AG09319 (cell line): ENCODE measurements at places on chromosomes 12 and 14.

DNA sequence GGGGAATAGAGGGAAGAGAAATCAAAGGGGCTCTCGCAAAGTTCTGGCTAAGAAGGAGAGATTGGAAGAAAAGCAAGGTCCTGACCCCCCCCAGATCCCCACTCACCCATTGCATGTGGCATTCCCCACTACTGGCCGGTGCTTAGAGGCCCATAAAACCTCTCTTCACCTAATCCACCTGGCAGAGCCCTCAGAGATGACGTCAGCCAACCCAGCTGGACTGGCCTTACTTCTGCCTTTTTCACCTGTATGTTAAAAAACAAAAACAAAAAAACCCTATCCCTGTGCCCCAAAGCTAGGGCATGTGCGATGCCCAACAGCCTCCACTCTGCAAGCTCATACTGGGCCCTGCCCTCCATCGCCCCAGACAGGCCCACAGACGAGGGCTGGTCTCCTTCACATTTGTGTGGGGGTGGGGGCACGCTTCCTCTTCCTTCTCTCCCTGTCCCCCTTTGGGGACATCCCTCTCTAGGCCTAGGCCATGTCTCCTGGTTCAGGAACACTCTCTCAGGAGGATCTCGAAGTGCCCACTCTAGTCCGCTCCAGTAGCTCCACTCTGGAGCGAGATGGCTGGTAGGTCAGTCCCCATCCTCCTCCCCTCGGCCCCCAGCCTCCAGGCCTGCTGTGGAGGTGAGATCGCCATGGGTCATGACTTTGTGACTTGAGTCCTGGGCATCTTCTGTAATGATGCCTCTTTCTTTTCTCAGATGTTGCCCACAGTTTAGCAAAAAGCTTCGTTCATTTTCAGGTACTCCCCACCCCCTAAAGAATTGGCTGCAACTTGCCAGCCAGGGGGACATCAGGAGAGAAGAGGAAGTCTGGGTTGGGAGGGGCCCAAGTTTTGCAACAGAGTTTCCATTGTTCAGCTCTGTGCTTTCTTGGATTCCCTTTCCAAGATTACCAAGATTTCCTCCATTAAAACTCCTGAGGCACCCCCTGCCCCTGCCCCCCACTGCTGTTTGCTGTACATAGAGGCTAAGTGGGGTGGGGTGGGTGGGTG lies 37.0 kb downstream of the FIGNL2 start:
- DNase-seq = no peak

DNA sequence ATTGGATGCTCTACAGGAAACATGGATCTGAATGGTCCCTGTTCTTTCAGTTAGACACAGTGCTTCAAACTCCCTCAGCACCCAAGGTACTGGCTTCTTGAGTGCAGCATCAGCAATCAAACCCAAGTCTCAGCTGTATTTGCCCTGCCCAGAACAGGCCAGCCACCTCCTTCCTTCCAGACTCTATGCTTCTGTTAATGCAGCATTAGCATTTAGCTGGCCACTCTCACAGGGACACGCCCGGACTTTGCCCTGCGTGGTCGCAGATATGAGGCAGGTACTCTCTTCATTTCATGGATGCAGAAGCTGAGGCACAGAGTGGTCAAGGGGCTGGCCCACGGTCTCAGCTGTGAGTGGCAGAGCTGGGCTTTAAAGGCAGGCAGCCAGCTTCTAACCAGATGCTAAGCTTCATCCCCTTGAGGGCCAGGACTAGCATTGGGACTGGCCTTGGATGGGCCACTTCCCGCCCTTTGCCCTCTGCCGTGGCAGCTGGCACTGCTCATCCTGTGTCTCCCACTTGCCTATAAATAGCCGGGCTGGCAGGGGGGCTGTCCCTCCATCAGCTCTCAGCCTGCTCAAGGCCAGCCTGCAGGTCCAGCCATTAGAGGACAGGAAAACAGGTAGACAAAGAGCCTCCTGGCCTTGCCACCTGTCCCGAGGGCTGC lies 1.5 kb upstream of the SLC25A47 start:
- no peak for DNase-seq

DNA sequence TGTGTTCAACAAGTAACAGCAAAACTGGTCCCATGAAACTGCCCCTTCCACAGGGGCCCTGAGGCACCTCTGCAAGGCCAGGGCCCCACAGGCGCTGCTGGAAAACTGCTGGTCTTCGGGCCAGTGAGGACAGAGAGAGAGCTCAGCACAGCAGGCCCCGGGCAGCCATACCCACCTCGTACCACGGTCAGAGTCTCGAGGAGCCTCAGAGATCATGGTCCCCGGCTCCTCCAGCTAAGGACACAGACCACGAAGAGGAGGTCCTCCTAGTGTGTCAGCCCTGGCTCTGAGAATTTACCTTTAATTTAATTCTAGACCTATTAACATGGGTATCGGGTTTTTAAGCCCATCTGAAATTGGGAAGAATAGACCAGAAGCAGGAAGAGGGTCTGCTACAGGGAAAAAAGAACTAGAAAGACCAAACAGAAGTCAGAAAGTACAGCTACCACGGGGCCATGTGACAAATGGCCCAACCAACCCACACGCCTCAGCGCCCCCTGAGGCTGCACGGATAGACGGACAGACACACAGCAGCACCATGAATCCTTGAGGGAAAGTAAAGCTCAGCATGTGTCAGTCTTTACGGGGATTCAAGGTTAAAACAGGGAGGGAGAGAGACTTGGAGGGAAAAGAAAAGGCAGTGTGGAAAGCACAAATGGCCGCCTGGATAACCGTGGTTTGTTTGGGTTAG lies 22.9 kb downstream of the ANKRD9 start:
- no peak for DNase-seq

- DNase-seq = no peak
These were observed 443.6 kb upstream of the SOX5 start for GRCh38 chr12:24393071-24393470.

DNA sequence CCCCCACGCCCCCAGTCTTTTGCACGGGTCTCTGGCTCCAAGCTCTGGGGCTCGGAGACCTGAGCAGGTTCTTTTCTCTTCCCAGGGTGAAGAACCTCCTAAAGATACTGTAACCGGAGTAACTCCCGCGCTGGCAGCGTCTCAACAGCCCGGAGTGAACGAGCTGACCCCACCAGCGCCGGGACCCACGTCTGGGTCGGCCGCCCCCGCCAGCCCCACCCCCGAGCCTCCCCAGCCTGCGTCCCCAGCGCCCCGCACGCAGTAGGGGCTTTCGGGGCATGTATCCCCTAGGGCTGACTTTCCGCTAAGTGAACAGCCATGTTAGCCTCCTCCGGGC lies 858 bp downstream of the SLC35F4 start:
- no peak for DNase-seq

DNA sequence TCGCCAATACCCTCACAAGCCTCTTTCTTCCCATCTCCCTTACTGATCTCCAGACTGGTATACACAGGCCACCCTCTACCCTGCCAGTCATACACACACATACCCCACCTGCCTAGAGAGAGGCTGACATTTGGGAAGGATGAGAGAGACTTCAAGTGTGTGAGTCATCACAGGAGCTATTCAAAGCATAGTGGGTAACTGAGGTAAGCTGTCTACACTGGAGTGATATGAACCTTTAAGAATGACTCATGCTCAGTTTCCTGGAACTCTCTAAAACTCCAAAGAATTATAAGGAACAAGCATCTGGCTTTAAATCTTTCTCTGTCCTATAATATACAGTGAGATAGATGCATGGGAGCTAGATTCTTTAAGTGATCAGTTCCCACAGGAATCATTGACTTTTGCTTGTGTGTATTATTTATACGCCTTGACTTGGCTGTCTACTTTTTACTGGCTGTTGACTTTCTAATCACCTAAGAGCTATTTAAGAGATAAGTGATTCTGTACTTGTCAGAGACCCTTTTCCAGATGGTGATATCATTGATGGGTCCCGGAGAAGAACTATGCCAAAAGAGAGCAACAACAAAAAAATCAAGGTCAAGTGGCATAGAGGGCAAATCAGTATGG lies 5.8 kb downstream of the IGF1 start:
- no peak for DNase-seq

DNA sequence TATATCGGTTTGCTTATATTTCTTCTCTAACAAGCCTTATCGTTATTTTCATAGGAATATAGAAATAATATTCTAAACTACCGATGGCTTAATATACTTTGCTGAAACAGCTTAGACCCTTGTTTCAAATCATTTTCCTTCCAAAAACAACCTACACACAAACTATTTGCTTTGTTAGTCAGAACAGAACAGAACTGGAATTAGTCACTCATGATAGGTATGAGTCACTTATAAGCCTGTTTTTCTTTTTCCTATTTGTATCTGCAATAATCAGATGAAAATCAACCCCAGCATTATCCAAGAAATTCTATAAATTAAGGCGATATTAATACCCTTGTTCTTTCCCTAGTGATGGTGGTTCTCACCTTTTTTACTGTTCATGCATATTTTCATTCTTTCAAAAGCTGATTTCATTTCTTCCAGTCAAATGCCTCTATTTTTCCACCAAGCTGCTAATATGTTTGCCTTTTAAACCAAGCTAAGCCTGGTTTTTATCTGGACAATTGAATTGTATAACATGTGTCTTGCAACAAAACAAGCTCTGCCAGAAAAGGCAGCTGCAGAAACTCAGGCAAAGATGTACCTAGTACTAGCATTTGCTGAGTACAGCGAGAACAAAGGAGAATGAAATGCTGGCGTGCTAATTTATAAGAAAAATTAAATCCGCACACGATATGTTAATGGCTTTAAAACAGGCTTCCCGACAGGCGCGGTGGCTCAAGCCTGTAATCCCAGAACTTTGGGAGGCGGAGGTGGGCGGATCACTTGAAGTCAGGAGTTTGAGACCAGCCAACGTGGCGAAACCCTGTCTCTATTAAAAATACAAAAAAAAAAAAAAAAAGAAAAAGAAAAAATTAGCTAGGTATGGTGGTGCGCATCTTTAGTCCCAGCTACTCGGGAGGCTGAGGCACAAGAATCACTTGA lies 1418.2 kb downstream of the AACS start:
- no peak for DNase-seq

GRCh38 chr14:92539875-92540274 lies 26.3 kb downstream of the RIN3 start:
- DNase-seq = no peak

DNA sequence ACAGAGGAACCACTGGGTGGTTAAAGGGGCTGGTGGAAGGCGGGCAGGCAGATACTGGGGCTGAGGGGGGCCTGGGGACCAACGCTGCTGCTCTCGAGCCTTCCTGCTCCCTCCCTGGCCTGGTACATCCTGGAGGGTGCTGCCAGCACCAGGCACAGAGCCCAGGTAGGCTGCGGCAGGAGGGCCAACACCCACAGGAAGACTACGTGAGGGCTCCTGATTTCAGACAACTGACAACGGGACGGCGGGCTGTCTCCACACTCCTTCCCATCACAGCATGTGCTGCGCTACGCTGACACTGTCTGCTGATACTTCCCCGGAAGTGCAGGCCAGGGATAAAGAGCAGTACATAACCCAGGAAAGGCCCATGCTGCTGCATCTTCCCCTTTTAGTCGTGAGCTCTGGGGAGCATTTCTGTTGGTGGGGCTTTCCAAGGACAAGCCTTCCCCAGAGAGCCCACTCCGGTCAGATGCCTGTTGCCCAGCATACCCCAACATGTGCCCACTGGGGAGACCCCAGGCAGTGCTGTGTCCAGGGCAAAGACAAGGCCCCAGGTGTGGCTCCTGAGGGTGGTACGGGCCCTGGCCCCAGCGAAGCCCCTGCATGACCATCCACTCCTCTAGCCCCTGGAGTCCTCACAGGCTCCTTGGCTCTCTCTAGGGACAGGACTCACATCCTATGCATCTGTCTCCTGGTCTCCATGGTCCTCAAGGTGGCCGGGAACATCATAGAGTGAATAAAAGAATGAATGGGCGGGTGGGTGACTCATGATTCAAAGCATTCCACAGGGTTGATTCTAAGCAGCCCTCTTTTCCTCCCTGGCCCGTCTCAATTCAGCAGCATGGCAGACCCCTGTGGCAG lies 38.0 kb downstream of the CHGA start:
- DNase-seq = no peak

GRCh38 chr14:100856056-100856950 lies 30.4 kb downstream of the MEG3 start:
- DNase-seq = no peak

DNA sequence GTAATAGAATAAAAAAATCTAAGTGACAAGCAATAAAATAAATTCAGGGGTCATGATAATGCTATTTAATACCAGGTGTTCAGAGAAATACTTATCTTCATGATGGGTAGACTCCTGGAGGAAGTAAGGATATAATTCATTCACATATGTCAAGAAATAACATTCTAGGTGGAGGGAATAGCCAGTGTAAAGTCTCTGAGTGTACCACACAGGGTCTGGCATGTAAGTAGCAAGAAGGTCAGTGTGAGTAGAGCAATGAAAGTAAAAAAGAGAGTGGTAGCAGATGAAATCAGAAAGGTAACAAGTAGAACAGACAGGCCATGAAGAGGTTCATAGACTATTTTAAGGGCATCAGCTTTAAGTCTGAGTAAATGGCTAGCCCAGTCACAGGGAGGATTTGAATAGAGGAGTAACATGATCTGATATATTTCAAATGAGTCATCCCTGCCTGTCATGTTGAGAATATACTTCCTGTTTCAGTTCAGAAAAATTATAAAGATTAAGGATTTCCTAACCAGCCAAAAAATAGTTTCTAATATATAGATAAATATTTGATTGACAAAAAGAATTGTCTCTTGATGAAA lies 519.9 kb downstream of the C12orf50 start:
- no peak for DNase-seq

GRCh38 chr12:75427491-75427890 lies 36.6 kb downstream of the GLIPR1L2 start:
- no peak for DNase-seq

GRCh38 chr12:130254461-130255276 lies 83.0 kb upstream of the PIWIL1 start:
- no peak for DNase-seq

- DNase-seq = no peak
These were observed 49.2 kb upstream of the NCOR2 start for GRCh38 chr12:124616394-124617221.

DNA sequence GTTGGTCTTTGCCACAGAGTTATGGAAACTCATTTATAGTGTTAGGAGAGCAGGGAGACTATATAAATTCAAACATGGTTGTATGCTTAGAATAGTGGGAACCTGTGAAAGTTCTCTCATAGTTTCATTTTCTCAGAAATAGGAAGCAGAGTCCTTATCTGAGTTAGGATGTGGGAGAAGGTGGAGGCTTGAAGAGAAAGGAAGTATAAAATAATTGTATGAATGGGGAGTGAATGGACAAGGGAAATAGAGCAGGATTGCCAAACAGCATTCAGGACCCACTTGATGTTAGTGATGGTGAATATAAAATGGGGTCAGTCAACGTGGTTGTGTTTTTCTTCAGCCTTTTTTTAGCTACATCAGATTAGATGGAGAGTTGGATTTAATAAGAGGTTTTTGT lies 34.0 kb upstream of the TPH2 start:
- DNase-seq = no peak
